Putamen (tissue), 1 donor: ENCODE measurements at places on chromosomes 16 and 17.
A peak's percentile ranks its signal among the peaks of the same experiment; 100 is the strongest.

DNA sequence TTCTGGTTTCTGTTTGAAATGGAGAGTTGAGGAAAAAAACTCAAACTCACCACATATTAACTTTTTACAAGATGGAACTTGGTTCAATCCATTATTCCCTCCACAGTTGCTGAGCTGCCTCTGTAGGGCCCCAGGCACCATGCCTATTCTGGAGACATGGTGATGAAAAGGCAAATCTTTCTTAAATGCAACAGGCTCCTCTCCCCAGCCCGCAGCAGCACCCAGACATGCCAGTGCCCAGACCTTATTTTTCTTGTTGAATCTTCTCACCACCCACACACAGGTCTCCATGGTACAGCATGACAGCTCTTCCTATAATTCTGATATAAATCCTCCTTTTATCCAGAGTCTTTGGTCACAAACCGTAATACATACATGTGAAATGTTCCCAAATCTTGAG, 7.6 kb downstream of the CYTH1 start:
- DNase-seq = no peak

GRCh38 chr17:28765038-28765437, 21.2 kb downstream of the TRAF4 start:
- no peak for DNase-seq

- no peak for DNase-seq
Measured at GRCh38 chr17:48719642-48720265, 2.6 kb downstream of the PRAC1 start.

DNA sequence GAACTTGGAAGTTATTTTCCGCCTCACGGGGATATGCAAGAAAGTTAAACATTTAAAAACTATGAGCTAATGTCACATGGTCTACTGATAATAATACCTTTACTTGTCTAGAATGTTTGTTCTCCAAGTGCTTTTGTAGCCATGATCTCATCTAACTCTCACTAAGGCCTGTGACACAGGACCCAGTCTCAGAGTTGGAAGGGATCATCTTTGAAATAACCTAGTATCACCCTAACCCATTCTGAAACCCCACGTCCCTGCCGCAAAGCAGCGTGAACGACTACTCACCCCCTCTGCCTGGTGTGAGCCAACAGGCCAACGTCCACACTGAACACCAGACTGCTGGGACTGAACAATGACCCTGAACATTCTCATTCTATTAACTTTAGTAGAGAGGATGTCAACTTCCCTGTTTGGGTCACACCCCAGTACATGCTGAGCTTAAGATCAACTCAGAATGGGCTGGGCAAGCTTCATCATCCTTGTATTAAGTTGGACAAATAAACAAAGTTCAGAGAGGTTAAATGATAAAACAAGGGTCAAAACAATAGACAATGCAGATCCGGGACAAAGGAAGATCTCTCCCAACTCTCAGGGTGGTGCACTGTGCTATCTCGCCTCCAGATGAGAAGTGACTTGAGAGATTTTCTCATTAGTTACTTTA, 54.8 kb upstream of the BCAR1 start:
- DNase-seq = peak; percentile 31

DNA sequence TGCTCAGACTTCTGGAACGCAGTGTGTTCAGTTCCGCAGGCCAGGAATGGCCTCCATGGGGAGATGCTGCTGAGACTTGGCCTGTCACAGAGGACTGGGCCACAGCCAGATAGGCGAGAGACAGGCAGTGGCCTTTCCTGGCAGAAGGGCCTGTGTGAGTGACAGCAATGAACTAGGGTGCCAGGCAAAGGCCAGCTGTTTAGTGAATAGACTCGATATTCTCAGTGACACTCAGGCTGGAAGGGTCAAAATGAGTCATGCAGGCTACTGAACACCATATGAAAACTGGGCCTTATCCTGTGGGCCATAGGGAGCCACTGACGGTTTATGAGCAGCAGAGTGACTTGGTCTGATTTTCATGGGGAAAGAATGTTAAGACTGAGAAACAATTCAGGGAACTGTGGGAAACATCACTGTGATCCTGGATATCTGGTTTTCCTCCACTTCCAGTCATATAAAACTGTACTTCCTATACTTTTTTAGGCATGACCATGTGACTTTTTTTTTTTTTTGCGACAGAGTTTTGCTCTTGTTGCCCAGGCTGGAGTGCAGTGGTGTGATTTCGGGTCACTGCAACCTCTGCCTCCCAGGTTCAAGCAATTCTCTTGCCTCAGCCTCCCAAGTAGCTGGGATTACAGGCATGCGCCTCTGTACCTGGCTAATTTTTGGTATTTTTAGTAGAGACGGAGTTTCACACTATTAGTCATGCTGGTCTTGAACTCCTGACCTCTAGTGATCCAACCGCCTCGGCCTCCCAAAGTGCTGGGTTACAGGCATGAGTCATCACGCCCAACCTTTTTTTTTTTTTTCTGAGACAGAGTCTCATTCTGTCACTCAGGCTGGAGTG, 5.2 kb upstream of the NUBP1 start:
- DNase-seq = peak; percentile 78

GRCh38 chr17:31327534-31328159, 6.2 kb upstream of the EVI2A start:
- no peak for DNase-seq

DNA sequence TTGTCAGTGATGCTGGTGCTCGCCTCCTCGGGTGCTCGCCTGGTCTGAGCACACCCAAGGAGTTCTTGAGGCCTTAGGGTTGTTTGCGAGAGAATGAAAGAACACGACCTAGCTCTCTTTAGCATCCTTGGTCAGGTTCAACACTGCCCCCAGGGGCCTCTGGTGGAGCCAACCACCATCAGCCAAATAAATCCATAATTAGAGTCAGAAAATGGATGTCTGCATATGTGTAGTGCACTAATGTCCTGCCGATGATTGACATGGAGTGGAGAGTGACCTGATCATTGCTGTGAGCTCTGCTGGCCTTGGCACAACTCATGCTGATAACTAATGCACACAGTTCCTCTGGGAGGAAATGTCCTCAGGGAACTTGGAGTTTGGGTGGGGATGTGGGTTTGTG, 8.2 kb upstream of the STH start:
- DNase-seq = no peak

DNA sequence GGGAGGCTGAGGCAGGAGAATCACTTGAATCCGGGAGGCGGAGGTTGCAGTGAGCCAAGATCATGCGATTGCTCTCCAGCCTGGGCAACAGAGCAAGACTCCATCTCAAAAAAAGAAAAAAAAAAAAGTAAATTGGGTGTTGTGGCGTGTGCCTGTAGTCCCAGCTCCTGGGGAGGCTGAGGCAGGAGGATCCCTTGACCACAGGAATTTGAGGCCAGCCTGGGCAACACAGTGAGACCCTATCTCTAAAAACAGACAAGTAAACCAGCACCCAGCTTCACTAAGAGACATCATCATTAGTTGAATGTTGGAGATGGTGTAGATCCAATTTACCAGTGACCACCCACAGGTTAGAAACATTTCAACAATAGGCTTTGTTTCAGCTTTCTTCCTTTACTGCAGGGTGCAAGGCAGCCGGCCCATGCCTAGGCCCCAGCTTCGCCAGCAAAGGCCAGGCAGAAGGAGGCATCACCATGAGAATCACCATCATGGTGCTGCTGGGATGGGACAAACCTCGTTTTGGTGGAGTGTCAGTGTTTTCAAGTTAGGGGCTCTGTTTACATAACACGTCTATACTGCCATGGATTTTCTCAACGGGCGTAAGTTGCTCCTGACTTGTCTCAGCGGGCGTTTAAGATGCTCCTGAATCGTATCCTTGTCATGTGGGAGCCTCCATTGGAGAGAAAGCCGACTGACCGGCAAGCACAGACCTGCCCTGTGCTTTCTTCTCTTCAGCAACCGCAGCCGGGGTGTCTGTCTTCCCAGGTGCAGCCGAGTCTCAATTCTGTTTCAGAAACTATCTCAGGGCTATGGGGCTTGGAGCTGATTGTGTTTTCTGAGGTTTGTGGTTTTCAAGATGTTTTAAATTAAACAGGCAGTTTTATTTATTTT, 7.3 kb downstream of the TCF25 start:
- no peak for DNase-seq

- DNase-seq = peak; percentile 63
Measured at GRCh38 chr16:57591086-57591869, 37.2 kb upstream of the ADGRG1 start.

DNA sequence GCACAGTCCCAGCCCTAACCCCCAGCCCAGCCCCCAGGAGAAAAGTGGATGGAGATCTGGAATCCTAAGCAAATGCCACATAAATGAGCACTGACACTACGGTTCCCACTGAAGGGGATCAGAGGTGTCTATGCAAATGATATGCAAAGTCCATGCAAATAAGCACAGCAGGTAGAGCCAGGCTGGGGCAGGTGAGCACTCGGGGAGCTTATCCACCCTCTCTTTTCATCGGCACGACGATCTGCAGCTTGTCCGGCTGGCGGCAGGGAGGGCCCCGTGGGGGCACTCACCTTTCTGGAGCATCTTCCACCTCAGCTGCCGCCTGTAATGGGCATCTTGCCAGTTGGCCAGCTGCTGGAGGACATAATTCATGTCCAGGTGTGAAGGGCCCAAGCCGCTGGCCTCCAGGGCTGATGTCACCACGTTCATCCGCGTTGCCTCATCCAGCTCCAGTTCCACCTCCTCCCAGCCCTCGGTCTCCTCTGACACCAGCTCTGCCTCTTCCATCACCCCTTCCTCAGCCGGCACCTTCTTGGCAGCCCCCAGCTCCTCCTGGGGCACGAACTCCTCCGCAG, 9.9 kb downstream of the HAP1 start:
- no peak for DNase-seq

DNA sequence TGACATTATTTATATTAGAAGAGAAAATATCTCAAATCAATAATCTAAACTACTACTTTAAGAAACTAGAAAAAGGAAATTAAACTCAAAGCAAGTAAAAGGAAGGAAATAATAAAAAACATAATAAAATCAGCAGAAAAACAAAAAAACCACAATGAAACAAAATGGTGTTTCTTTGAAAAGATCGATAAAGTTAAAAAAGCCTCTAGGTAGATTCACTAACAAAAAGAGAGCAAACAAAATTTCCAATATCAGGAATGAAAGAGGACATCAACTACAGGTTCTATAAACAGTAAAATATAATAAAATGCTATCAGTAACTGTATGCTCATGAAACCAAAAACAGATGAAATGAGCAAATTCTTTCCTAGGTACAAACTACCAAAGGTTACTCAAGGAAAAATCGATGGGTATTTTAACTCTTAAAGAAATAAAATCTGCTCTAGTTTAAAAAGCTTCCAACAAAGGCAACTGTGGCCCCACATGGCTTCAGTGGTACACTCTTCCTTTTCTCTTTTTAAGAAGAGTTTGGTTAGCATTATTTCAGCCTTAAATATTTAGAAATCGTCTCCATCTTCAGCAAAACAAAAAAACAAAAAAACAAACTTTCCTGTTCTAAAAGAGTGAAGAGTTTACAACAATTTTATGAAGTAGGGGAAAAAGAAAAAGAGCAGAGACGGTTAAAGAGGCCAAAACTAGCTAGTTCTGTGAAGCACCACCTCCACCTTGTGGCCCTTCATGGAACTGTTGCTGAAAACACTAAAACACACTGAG, 102.2 kb downstream of the TRIM37 start:
- peak; percentile 57 for DNase-seq

DNA sequence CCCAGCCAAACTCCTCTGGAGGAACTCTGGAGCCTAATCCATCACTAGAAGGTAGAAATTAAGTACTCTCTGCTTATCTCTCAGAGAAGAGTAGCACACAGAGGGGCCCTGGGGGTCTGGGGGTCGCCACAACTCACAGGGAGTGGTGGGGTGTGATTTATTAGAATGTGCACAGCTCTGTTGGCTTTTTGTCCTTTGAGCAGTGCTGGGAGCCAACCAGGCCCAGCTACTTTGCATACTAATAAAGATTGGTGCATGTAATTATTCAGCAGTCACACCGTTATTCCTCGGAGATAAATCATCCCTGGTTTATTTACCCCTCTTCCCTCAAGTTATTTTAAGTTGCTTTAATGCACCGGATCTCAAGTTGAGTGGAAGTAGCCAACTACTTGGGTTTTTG, 606.7 kb upstream of the EEF2KMT start:
- DNase-seq = no peak

DNA sequence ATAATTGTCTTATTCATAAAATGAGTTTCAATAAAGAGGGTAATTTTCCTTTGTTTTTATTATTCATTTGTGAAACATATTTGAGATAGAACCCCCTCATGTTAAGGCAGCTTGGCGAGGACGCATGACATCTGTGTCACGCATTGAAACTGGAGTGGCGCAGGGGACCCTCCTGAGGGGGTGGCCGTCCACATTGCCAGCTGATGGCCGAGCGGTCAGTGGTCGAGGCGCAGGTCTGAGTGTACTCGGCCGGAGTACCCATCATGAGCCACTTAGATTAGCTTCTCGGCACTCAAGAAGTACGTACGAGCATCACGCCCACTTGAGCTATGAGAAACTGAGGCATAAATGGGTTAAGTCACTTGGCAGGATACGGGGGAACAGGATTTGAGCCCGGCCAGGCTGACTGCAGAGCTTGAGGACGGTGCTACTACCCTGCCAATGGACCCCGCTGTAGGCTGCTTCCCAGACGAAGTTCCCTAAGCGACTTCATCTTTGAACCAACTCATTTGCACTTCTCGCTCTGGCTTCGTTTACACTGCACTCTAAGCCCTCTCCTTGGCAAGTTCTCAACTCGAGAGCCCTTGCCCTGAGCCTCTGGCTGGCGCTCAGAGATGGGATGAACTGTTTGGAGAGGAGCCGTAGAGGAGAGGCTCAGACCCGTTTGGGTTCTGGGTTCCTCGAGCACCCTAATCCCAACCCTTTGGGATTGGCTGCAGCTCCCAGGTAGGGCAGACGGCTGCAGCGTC, 91.8 kb downstream of the SDK2 start:
- DNase-seq = no peak
